ENCODE measurements at places on chromosomes 1 and 21.
A peak's percentile ranks its signal among the peaks of the same experiment; 100 is the strongest.

- DNase-seq = no peak
These were observed 22.2 kb upstream of the KPRP start for GRCh38 chr1:152735648-152736047.

GRCh38 chr1:16013220-16013907, 4.5 kb downstream of the HSPB7 start:
- DNase-seq = peak; percentile 16

DNA sequence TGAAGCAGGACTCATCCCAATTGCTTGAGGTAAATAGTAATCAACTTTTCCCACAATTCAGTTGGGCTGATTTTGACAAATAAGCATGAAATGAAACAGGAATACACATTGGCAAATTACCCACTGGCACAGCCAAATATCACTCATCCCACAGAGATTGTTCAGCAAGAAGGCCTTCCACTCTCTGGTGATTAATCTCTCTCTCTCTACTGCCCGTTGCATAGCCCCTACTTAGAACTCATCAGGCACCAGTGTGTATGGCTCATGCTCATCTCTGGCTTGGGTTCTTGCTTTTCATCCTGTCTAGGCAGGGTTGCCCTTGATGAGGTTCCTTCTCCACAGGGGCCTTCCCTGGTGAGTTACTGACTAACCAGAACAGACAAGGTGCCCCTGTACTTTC, 1.1 kb downstream of the BSDC1 start:
- DNase-seq = peak; percentile 12

GRCh38 chr1:39063775-39064174, 37.6 kb downstream of the NDUFS5 start:
- no peak for DNase-seq

All from activated CD4-positive, alpha-beta T cell treated with anti-CD3 and anti-CD28 coated beads, Interleukin-2, amount 50 U/mL, for 16 hours (primary cell).